ENCODE measurements at places on chromosomes 13 and 19.

DNA sequence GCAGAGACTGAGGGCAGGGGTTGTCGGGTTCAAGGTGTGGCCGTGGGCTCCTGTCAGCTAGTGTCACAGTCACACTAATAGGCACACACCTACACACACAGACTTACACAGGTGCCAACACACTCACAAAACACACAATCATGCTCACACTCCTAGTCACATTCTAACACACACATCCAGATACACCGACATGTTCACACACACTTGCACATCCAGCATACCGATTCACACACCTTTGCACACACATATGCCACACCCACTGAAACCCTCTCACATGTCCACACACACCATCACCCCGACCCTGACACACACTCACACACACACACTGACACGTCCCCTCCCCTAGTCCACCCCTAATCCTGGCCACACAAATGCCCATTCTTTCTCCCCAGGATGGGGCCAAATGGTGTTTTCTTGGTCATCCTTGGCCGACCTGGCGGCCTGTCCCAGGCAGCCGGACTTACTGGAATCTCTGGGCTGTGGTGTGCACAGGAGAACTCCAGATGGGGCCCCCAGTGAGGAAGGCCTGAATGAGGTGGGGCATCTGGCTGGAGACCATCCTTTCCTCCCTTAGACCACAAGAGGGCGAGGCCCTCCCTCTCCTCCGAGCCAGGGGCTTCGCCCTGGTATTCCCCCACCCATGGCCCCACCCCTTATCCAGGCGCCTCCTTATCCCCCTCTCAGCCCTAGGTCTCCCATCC, 19.1 kb upstream of the PNMA8B start:
- DNase-seq: no peak

GRCh38 chr13:99659226-99659625, 158.0 kb downstream of the TM9SF2 start:
- no peak for DNase-seq

DNA sequence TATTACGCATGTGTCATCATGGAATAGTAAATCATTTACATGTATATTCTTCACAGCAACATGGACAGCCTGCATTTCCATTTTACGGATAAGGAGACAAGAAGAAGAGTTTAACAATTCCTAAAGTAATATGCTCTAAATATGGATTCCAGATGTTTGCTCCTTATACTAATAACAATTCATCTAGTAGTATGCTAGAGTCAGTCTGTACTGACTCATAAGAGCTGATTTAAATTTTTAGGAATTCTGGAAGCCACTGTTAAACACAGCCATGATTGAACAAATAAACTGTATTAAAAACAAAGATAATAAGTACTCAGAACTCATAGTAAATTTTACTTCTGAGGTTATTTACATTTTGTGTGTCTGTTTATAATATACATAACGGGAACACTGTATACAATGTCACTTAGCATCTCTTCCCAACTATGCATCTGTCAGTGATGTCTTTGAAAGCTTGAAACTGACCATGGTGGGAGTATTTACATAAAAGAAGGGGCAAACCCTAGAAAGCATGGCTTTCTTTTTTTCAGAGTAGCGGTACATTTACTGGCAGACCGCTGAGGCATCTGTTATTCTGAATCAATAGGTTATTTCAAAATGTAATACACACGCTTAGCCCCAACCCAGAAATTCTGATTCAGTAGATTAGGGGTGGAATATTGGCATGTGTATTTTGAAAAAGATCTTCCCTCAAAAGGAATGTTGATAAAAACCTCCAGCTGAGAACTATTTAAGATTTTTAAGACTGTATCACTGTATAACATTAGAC, 12.9 kb downstream of the ZC3H13 start:
- DNase-seq: no peak

DNA sequence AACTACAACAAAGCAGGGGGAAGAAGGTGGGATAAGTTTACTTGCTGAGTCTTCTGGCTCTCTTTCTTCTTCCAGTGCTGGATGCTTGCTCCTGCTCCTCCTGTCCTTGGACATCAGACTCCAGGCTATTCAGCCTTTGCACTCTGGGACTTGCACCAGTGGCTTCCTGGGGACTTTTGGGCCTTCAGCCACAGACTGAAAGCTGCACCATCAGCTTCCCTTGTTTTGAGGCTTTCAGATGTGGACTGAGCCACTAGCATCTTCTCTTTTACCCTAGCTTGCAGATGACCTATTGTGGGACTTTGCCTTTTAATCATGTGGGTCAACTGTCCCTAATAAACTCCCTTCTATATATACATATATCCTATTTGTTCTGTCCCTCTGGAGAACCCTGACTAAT, 173.0 kb upstream of the UFM1 start:
- no peak for DNase-seq

DNA sequence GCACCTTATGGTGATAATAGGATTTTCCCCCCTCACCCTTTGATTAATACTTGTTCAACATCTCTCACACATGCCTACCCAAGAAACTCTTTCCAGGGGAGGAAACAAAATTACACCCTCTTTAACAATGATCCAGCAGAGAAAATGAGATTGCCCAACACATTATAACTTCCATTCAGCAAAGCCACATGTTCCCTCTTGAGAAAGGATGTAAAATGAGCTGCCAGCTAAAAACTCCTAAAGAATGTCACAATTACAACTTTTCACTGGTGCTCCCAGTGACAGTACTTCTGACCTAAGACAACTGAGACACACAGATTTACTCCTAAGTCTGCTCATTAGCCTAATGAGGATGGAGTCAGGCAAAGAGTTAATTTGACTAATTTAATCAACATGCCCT, 621.4 kb downstream of the DIAPH3 start:
- DNase-seq: no peak

- no peak for DNase-seq
Measured at GRCh38 chr19:31911577-31911976, 433.8 kb upstream of the ZNF507 start.

DNA sequence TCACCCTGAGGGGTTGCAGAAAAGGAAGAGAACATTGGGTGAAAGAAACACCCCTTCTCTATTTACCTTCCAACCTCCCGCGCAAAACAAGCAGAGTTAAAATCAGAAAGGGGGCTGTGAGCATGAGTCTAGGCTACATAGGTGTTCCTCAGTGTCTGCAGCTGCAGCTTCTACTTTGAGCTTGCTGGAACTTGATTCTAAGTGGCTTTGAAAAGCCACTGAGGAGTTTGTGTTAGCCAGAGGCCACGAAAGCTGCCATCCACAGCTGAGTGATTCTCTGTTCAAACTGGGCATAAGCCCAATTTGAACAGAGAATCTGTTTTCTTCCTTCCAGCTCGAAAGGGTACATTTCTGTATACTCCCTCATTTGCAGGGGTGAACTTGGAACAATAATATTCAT, 343.9 kb downstream of the PCDH9 start:
- peak; percentile 29 for DNase-seq

DNA sequence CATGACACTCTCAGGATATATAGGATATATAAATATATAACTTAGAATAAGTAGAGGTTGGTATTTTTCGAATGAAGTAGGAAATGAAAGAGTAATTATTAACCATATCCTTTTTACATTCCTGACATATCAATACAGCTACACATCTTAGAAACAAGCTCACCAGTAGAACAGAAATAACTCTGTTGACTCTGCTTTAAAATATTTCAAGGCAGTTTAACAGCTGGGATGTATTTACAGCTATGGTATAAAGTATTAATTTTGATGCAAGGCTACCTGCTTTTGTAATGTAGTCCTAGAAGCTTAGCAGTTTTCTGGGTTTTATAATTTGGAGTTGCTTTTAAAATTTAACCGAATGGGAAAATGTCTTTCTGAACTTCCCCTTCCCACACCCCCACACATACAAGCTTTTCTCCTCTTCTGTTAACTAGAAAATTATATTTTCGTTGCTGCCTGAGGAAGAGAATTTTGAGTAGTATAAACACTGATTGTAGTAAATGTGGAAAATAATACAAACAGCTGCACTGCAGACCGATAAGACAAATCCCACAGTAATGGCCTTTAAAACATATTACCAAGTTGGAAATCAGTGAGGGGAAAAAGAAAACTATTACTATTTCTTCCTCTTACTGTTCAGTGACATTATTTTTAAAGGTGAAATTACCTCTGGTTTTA, 147.7 kb downstream of the GGACT start:
- DNase-seq: peak; percentile 32

- DNase-seq: no peak
Measured at GRCh38 chr13:73179650-73180274, 121.0 kb downstream of the KLF5 start.

DNA sequence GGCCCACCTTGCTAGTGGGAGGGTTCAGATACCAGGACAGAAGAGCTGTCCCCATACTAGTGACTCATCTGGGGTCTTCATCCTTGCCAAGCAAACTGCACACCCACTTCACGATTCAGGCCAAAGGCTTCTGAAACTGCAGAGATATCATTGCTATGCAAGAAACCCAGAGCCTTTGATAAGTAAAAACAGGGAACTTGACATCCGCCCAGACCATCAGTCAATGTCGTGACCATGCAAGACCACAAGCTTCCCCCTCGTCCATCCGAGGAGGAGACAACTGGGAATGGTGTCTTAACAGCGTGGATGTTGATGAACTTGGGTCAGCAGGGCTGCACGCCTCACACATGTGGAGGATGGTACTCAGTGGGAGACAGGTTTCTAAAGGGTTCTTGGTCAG, 58.0 kb downstream of the ABCC4 start:
- DNase-seq: no peak

DNA sequence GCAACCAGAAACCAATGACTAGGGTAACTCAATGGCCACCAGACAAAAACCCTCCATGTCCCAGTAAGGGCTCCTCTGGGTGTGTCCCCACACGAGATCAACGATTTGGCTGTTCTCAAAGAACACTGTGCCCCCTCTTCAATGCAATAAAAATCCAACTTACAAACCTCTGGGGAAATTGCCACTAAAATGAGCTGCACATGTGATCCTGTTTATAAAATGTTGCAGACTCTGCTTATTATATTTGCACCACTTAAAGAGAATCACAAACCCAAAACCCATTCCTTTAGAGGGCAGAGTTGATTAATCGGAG, 80.5 kb downstream of the STK24 start:
- DNase-seq: no peak

DNA sequence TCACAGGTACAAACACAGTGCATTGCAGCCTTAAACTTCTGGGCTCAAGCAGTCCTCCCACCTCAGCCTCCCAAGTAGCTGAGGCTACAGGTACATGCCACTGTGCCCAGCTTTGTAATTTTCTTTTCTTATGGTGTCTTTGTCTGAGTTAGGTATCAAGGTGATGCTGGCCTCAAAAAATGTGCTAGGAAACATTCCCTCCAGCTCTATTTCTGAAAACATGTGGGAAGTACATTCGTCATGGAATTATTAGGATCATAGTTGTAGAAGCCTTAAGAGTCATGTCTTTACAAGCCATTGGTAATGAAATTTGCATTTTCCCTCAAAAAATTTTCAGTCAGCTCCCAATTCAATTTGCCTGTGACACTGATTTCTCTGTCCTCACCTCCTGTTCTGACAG, 231.6 kb downstream of the DCT start:
- DNase-seq: no peak

- no peak for DNase-seq
Measured at GRCh38 chr19:53971673-53972072, 8.9 kb downstream of the CACNG8 start.

DNA sequence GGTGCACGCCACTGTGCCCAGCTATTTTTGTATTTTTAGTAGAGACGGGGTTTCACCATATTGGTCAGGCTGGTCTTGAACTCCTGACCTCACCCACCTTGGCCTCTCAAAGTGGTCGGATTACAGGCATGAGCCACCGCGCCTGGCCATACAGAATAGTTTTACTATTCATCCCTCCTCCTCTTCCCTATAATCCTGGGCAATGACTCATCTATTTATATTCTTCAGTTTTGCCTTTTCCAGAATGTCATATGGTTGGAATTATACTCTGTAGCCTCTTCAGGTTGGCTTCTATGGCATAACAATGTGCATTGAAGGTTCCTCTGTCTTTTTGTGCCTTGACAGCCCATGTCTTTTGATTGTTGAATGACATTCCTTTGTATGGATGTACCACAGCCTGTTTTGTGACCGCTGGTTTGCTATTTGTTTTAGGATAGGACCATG, 22.2 kb upstream of the LRP3 start:
- DNase-seq: peak; percentile 26

DNA sequence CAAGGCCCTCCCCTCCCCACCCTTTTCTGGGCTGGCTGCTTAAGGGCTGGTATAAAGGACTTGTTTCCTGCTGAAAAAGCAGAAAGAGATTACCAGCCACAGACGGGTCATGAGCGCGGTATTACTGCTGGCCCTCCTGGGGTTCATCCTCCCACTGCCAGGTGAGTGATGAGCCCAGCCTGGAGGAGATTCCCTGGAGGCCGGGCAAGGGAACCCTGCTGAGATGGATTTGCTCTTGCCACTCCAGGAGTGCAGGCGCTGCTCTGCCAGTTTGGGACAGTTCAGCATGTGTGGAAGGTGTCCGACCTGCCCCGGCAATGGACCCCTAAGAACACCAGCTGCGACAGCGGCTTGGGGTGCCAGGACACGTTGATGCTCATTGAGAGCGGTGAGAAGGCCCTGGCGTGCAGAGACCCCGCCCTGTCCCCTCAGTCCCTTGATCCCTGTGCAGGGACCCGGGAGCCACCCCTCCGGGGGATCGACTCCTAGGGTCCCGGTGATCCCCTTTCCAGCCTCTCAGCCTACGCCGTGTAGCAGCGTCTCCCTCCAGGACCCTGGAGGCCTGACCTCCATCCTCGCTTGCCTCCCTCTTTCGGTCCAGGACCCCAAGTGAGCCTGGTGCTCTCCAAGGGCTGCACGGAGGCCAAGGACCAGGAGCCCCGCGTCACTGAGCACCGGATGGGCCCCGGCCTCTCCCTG, at the start of gene CD177:
CD177 (plus strand) TSS at position 81 of the 699 bp plus-strand sequence; CDS start at position 110, 29 bp downstream.
- DNase-seq: no peak

- no peak for DNase-seq
Measured at GRCh38 chr13:40667622-40667978, 1.2 kb upstream of the FOXO1 start.

GRCh38 chr13:40164133-40164532, 502.3 kb downstream of the FOXO1 start:
- peak; percentile 80 for DNase-seq
